ENCODE measurements at places on chromosomes 13 and 19. TPM values are rescaled to one million over a fixed set of nuclear protein-coding genes. Genes with fewer than 3 reads are reported as not detected.

- no peak for DNase-seq
Measured at GRCh38 chr13:19596960-19597361, 35.6 kb upstream of the TPTE2 start.

The GAPDHS gene
- total RNA-seq, result not detected

The FBN3 gene
- total RNA-seq, result not detected

The KANK3 gene
- 20.5 TPM for total RNA-seq

All from Right ventricle myocardium inferior (tissue), 1 donor.